ENCODE measurements at places on chromosomes 1 and 21. TPM values are rescaled to one million over a fixed set of nuclear protein-coding genes. Genes with fewer than 3 reads are reported as not detected.
A peak's percentile ranks its signal among the peaks of the same experiment; 100 is the strongest.

CNN3 gene
- 61.3 TPM for total RNA-seq

- peak; percentile 58 for DNase-seq
These were observed 5.4 kb upstream of the TOE1 start for GRCh38 chr1:45334308-45335245.

DNA sequence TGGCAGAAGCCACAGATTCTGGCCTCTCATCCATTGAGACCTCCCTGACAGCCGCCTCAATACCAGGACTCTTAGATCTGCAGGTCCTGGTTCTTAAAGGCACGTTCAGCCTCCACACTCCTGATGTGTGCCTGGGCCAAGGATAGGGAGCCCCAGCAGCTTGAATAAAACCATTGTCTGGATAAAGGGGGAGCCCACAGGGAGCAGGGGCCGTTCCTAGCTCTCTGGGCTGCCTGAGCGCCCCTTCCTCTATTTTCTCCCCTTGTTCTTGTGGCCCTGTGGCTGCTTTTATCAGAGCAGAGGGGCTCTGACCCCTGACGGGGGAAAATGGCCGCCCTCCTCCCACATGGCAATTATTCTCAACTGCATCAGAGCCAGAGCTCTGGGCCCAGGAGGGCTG, 200.8 kb downstream of the HUNK start:
- no peak for DNase-seq

GRCh38 chr1:105260001-105260400, 1510.3 kb downstream of the AMY1C start:
- no peak for DNase-seq

DNA sequence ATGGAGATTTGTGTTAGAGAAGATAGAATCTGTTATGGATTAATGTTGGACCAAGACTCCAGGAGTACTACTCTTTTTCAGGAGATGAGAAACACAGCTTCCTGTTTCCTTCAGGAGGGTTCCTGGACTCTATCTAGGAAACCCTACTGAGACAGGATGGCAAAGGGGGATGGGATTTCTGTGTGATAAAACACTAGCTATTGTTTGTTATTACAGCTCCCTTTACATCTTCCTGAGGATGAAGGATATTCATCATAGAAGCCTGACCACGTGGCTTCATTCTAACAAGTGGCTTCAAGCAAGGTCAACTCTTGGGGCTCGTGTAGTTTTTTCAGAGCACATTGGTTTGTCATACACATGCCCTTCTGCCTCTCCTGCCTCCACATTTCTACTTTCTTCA, 33.3 kb downstream of the RGL1 start:
- no peak for DNase-seq

DNA sequence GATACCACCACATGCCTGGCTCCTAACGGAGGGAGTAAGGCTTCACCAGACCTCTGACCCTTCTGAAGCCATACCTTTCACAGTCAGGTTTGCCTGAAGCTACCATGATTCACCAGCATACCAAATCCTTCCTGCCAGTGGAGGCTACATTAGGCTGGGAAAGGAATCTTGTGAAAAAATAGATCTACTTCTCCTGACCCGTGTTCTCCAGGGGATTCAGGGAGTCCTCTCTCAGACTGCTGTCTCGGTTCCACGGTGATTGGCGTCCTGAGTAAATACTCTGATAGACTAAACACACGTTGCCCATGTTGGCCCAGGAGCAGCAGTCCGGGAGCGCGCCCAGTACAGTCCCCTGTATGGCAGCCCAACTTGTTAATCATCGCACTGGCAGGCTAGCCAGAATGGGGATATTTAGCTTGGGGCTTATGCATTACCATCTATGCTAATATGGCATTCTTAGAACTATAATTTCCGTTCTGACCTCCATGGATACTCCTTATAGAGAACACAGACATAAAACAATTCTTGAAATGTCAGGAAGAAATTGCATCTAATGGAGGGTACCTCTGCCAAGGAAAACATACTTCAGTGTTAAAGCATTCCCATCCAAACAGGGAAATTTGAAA, 173.2 kb downstream of the ROR1 start:
- no peak for DNase-seq

- no peak for DNase-seq
These were observed 455.2 kb downstream of the AJAP1 start for GRCh38 chr1:5109633-5110032.

GRCh38 chr1:178488393-178488792, 8.4 kb downstream of the CLEC20A start:
- no peak for DNase-seq
